EH (cell line): ENCODE measurements at places on chromosomes 5 and 9.

DNA sequence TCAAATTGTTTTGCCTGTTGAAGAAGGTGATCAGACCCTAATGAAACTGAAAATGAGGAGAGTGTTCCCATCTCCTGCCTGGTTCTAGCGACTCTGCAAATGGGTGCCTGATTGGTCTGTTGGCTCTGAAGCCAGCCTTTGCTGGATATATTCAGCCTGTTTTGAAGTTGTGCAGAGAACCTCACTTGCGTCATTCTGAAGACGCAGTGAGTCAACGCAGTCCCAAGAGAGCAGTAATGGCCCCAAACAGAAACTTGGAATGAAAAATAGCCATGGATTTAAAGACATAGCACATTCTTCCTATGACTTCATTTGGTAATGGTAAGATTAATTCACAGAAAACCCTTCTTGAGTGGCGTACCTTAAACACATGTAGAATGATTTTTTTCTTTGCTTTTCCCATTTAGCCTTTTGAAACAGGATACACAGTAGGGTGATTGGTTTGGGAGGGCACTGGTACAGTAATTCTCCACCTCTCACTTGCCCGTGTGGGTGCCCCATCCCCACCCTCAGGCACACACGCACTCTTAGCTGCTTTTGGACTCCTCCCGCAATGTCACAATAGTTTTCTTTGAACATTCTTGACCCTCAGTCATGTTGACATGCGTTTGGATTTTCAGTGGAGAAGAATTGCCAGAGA, 54.1 kb upstream of the ABL1 start:
- peak; percentile 88 for DNase-seq

- no peak for DNase-seq
Observed at GRCh38 chr5:180665682-180666404, 16.4 kb upstream of the FLT4 start.

DNA sequence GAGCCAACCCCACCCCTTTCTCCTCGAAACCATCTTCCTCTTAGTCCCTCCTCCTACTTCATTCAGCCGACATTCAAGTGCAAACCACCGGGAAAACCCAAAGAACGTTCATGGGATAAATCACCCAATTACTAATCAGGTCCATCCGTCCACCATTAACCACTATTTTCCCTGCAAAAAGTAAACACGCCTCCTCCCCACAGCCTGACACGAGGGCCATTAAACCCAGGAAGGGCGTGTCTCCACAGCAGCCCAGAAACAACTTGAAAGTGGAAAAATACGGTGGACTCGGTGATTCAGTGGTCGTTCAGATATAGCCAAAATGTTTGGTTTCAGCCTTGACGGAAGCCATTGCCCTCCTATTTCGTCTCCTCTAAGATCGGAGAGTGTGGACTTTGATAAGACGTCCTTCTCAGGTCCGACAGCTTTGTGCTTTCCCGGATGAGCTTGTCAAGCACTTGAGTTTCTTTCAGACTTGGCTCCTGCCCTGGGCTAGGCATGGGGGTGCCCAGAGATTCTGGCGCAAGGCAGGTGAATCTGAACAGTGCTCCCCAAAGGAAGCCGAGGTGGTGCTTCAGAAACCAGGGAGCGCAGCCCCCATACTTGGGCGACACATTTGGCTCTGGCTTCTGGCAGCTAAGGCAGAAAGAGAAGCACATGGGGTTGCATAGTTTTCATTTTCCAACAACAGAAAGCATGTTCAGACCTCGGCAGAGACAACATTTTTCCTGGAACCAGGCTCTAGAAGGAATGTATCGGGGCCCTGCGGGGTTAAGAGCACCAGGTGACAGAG, 56.6 kb downstream of the SMIM23 start:
- DNase-seq: peak; percentile 38

DNA sequence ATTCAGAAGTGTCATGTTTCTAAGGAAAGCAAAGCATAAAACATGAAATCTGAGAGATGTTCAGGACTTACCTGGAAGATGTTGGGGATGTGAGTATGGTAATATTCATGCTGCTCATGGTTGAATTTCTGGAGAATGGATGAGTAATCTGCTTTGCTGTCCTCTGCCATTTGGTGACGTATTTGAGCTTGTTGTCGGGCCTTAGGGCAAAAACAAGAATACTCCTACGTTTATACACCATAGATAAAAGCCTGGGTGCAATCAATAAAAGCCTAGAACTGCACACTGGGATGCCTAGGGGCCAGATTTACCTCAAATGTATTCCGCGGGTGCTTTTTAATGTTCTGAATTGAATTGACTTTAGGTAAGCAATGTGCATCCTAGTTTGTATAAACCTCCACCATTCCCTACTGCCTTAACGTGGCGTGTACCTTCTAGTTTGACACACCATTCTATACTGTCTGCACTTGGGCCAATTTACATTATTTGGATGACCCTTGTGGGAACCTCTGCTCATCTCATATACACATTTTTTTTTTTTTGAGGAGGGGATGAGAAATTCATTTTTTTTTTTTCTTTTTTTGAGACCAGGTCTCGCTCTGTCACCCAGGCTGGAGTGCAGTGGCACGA, 94.4 kb downstream of the USP20 start:
- no peak for DNase-seq

- no peak for DNase-seq
Observed at GRCh38 chr9:27556470-27556869, 16.8 kb downstream of the C9orf72 start.

DNA sequence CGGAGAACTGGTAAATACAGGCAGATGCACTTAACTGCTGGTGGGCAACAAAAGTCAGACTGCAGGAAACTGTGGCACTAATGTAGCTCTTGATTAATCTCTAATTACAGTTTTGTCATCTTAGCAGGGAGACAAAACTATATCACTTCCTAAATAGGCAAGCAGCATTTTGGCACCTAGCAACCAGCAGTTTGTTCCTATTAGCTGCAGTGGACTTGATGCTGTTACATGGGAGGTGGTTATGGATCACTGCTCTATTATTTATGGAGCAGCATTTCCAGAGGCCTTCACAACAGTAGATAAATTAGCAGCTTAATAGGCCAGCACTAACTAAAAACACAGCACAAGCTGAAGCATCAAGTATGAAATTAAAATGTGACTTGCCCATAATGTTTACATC, 518.3 kb upstream of the ITGA1 start:
- DNase-seq: no peak

- no peak for DNase-seq
Observed at GRCh38 chr9:28413471-28413870, 840.2 kb upstream of the C9orf72 start.

DNA sequence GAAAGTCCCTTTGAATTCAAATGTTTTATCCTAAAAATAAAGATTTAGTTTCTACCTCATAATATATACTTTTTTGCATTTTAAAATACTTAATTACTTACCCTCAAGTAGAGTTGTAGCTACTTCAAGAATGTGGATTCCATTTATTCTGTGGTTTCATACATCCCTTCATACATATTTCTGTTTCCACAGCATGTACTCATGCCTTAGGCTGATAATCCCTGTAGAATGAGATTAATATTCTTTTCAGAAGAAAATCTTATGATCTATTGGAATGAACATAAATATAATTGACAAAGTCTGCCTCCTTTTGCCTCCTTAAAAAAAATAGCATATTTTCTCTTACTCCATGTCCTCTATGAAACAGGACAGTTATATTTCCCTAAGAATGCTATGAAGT, 465.7 kb downstream of the DTWD2 start:
- no peak for DNase-seq

DNA sequence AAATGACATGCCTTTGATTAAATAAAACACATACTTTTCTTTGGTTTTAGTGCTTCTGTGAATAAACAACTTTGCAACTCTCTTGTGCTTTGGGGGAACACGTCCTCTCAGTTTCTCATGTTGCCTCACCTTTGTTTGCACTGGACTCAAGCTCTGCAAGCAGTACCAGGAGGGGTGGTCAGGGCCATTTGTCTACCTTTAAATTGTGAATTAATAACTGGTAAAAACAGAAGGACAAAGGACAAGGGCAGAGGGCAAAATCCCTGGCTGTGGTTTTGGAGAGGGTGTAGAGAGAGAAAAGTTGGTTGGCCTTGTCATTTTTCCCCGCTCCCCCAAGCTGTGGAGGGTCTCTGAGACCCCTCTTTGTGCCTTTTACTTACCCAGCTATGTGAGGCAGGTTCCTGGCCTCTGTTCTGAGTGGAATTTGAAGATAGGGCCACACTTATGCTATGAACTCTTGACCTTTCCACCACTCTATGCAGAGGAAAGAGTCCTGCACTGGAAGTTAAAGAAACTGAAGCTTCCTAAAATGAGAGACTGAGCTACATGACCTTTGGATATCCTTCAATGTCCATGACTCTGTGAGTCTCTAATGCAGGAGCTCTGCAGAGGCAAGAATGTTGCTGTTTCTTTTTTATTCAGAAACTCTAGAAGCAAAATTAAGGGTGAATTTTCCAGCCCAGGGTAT, 55.1 kb upstream of the MOCS2 start:
- DNase-seq: no peak

DNA sequence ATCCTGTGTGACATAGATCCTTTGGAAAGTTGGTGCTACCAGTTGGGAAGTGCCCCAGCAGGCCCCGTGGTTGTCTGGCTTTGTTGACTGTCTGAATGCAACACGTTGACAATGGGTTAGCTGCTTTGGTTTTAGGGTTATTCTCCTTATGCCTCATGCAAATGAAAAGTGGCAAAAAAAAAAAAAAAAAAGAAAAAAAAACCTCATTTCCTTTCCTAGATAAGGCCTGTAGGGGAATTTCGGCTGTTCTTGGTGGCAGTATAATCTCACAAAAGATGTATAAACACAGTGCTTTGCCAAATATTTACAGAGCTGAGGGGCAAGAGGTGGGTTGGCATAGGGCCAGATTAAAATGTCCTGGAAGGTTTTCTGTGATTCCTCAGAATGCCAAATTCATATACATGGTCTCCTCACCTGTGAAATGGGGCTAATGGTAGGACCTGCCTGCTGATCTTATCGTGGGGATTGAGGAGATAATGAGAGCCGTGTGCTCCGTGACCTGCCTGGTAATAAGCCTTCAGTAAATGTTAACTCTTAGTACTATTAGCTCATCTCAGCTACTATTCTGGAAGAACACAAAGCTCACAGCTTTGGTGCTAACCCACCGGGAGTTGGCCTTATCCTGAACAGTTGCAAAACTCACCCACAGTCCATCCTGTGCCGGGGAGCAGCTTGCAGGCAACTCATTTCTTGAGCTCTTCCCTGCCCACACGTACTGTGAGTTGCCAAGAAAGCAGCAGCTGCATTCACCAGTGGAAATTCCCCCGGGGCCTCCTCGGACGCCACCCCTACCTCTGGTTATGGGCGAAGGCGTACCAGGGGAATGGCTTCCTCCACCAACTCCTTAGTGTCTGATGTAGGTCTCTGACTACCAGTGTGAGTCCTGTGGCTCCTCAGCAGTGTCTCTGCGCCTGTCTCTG, 220.3 kb downstream of the NR3C1 start:
- no peak for DNase-seq

DNA sequence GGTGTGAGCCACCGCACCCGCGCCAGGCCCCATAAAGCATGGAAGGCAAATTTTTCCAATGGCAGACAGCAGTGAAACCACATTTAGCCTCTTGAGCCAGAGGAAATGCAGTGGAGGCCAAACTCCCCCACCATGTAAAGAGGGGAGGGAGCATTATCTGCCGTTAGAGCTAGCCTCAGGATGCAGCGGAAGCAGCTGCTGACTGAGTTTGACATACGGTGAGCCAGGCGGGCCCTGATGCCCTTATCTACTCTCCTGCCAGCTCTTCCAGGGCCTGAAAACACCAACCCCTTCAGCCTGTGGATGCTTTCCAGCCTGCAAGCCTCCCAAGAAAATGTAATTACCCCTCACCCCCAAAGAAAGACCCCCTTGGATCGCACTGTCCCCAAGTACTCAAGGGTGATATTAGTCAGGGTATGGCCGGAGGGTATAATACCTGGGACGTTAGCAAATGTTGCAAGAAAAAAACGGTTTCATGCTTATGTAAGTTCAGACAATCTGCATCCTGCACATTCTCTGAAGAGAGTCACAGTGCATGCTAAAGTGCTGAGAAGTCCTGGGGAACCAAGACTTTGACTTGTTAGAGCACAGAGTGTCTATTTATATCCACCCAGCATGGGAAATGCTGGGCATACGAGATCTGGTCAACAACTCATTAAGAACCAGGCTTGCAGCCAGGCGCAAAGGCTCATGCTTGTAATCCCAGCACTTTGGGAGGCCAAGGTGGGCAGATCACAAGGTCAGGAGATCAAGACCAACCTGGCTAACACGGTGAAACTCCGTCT, 11.3 kb upstream of the GGTA1 start:
- peak; percentile 68 for DNase-seq

GRCh38 chr9:113516840-113517577, 53.5 kb downstream of the RGS3 start:
- DNase-seq: peak; percentile 66

GRCh38 chr5:72596956-72597355, 89.7 kb upstream of the ZNF366 start:
- no peak for DNase-seq

- no peak for DNase-seq
Observed at GRCh38 chr5:94442076-94442475, 176.3 kb downstream of the KIAA0825 start.
